ENCODE measurements at places on chromosomes 4 and X. TPM values are rescaled to one million over a fixed set of nuclear protein-coding genes. Genes with fewer than 3 reads are reported as not detected.

PRSS12 gene
- 1.5 TPM for total RNA-seq

NCBP2L gene
- not detected for total RNA-seq

TKTL2 gene
- 0.16 TPM for total RNA-seq

GRCh38 chr4:146790515-146790914, 151.8 kb downstream of the POU4F2 start:
- no peak for DNase-seq

- DNase-seq: no peak
Measured at GRCh38 chrX:52979993-52980392, 21.7 kb upstream of the FAM156A start.

- DNase-seq: no peak
Measured at GRCh38 chr4:28784188-28784587, 1923.5 kb downstream of the STIM2 start.

Measured in myocyte (in vitro differentiated cells).